NAMALWA (cell line): ENCODE measurements at places on chromosomes 16 and 17.

GRCh38 chr16:57754354-57755060 is 18.9 kb downstream of the KATNB1 start:
- no peak for DNase-seq

DNA sequence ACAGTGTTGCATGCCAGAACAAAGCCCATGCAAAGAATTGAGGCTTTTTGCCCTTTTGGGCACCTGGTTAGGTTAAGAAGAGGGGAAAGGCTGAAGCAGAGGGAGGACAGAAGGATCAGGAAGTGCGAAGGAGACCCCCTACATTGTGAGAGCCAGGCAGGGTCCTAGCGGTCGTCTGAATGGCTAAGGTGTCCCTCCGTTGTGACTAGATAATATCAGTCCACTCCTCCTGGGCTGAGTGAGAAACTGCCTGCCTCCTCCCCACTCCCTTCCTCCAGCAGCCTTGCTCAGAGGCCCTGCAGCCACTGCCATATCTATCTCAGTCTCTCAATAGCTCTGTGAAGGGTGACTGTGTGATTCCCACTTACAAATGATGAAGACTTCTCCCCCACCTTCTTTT is 75.1 kb downstream of the WSB1 start:
- DNase-seq = no peak

GRCh38 chr17:82930043-82930923 is 90.5 kb upstream of the ZNF750 start:
- DNase-seq = no peak

GRCh38 chr17:81556863-81557262 is 4.7 kb upstream of the FAAP100 start:
- DNase-seq = no peak

DNA sequence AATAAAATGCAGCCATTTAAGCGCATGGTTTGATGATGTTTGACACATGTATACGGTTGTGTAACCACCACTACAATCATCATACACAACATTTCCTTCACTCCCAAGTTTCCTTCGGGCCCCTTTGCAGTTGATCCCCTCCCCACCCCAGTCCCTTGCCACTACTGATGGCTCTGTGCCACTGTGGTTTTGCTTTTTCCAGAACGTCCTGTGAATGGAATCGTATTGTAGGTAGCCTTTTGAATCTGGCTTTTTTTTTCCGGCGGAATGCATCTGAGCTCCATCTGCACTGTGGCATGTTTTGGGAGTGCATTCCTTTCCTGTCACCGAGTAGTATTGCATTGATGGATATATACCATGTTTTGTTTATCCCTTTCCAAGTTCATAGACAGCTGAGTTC is 15.1 kb upstream of the MAP2K3 start:
- DNase-seq = no peak

- DNase-seq = no peak
These were observed 31.7 kb downstream of the IL21R start for GRCh38 chr16:27433636-27434035.

DNA sequence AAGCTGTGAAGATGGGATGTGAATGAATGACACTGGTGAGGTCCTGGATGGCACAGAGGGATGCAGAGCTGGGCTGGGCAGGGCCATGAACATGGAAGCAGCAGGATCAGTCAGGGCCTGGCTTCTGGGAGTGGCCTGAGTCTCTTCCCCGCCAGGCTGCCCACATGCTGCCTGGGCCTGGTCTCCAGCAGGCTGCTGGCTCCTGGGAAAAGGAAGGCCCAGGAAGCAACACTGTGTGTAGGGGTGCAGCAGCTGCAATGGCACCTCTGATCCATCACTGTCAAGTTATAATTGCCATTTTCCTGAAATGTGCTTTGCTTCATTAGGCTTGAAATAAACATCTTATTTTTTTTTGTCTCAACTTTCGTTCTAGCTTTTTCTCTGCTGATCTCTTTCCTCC is 260.2 kb upstream of the N4BP1 start:
- no peak for DNase-seq

- no peak for DNase-seq
These were observed 1158.3 kb upstream of the GOT2 start for GRCh38 chr16:59892376-59892775.

- no peak for DNase-seq
These were observed 495 bp downstream of the PARN start for GRCh38 chr16:14629612-14629918.

DNA sequence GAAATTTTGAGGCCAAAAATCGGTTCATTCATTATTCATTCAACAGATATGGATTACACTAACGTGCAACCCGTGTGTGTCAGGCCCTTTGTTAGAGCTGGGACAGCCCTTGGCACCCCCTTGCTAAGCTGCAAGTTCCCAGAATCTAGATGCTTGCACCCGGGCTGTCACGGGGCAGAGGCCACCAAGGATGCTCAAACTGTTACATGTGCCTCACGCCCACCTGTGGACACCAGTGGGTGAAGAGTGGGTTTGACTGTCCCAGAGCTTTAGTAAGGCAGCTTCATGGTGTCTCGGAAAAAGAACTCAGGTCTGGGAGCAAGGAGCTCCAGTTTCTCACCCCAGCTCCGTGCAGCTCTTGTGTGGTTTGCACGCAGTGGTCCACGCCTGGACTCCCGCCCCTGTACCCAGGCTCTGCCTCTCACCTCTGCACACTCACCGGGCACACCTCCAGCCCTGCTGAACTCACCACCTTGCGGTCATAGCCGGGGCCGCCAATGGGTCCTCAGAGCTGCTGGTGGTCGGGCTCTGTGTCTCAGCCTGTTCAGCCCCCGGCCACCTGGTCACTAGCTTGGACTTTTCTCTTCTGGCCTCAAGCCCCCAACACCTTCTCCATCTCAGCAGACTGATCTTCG is 53.7 kb upstream of the CACNG4 start:
- no peak for DNase-seq

GRCh38 chr17:58328195-58329034 is at the start of gene TSPOAP1:
TSPOAP1 (minus strand) TSS chr17:58328795; CDS start chr17:58327920, 875 bp downstream.
- DNase-seq = peak; percentile 93

DNA sequence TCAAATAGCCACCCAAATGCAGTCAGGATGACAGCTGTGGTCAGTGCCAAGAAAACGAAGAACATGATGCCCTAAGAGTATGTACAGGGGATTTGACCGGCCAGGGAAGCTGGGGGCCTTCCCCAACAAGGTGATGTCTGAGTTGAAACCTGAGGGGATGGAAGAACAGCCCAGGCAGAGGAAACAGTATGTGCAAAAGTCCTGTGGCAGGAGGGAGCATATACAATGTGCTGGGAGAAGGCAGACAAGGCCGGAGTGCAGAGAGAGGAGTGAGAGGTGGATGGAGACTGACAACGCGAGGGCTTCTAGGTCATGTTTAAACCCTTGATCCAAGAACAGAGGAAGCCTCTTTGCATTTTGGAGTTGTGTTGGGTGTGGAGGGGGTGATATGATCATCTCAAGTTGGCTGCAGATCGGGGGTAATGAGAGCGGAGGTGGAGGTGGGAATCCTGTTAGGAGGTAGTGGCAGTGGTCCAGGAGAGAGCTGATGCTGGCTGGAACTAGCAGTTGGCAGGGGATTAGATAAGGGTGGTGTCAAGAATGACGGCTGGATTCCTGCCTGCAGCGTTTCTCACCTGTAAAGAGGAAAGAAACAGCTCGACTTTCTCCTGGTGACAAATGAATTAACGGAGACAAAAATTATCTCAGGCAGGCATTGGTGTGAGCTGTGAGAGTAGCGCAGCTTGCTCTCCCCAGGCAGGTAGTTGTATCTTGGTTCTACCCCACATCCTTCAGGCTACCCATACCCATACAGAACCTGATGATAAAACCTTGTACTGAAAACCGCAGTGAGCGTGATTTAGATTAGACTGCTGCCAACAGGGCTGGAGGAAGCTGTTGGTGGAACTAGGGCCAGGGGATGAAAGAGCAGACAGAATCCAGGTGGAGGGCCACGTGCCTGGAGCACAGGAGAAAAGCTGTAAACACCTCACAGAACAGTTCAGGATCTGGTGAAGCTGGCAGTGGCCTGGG is 37.2 kb upstream of the NGFR start:
- no peak for DNase-seq

- DNase-seq = no peak
These were observed 11.1 kb downstream of the TSC2 start for GRCh38 chr16:2058872-2059271.

DNA sequence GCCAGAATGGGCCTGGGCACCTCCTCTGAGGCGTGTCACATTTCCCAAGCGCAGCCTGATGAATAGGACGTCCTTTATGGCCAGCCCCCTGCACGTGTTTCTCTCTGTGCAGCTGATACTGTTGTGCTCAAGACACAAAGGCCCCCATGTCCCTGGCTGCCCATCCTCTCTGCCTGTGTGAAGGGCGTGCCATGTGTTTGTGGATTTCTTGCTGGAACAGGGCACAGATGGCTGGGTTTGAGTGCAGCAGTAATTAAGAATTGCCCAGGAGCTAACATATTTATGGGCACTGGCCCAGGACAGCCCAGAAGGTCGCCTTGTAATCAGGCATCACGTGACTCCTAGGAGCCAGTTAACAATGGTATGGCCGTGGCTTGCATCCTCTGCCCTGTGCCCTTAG is 181.1 kb downstream of the CCDC182 start:
- DNase-seq = no peak

DNA sequence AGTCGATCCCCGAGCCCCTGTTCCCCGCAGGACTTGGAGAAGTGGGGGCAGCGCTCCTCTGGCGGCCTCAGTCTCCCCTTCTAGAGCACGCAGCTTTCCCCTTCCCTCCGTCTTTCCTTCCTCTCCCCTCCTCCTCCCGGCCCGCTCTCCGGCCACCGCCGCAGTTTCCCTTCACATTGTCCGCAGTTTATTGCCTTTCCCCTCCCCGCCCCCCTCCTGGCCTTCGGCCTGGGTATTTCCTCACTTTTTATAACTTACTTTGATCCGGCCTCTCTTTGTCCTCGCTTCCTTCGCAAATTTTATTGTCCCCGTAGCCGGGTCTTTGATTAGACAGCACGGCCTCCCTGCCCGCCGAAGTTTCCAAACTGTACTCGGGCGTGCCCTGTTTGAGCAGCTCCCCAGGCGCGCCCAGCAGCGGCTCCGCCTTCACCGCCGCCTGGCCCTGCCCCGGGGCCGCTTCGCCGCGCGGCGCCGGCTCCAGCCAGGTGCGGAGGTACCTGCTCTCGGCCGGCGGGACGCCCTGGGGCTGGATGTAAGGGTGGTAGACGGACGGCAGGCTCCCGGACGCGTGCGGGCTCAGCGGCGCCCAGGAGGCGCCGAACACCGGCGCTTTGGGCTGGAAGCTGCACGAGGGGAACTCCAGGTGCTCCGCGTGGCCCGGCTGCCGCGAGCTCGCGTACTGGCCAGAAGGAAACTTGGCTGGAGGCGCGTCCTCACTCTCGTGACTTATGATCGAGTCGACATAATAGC is 488 bp downstream of the HOXB9 start:
- DNase-seq = no peak

DNA sequence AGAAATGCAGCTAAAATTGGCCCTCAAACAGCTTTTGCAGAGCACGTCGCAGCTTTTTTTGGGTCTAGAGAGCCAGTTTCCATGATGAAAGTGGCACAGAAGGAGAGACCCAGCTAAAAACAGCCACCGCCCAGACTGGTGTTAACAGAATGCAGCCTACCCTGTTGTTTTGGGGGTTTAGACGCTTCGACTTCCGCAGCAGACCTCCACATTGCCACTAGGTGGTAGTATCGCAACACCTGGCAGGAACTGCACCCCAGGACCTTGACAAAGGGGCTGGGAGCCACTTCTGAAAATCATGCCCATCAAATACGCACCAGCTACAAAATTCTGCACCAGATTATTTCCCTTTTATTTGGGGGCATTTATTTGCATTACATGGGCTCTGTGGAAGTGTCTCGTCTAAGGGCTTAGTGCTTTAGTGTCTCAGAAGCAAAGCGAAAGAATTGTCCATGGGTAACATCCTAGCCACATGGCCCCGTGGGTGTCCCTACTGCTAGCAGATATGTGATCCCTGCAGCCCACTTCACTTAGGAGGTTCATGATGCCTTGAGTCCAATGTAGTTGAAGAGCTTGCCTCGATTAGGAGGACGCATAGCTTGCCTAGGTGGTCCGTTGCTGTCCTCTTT is 167.1 kb downstream of the HAPSTR1 start:
- peak; percentile 82 for DNase-seq

DNA sequence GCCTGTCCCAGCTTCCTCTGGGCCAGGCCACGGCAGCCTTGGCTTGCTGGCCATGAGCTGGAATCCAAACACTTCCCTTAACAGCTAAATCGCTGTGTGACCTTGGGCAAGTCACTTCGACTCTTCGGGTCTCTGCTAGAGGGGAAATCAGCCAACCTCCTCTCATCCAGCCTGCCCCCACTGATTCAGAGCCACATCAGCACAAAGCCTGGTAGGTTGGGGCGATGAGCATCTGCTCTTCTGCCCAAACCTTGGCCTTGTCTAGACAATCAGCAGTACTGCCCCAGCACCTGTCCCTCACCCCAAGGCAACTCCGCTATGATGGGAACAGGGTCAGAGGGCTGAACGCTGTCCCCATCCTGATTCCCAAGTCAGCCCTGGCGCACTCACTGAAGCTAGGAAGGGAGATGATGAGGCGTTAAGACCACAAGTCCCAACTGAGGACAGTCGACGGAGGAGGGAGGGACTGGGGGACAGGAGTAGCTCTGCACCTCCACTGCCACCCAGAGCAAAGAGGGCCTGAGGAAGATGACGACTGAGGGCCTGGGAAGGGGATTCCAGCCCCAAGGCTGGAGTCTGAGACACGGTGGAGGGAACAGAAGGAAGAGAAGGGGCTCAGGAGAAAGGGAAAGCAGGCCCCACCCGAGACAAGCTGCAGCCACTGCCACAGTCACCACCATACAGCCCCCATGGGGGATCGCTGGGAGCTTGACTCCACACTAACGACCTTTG is 1.3 kb downstream of the CLUH start:
- no peak for DNase-seq

DNA sequence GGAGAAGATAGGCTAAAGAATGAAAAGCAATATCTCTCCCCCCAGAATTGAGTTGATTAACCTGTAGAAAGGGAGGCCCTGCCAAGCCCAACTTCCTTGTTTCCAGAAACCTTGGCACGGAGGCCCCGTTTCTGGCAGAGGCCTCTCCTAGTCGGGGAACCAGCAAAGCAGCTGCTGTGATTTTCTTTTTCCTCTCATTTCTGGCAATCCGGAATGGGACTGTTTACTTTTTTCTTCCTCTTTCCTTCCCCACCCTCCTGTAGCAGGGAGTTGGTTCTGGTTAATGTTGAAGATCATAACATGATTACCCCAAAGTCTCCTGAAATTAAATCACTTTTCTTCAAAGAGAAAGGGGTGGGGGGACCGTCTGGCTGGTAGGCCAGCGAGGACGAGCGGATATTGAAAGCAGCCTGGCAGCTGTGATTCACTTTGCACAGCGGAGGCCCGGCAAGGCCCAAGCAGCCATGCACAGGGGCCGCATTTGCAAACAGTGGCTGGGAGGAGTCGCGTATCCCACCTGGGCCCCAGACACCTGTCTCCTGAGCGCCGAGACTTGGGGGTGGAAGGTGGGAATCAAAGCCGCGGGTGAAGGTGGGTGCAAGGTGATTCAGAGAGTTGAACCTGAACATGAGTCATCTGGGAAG is 51.5 kb downstream of the NTN1 start:
- DNase-seq = no peak

- no peak for DNase-seq
These were observed 26.0 kb upstream of the C16orf95 start for GRCh38 chr16:87342978-87343752.
